ENCODE measurements at places on chromosomes 11 and 22.

GRCh38 chr11:126194121-126194543 is 17.3 kb downstream of the RPUSD4 start:
- no peak for DNase-seq

GRCh38 chr11:17696741-17697140 is 22.6 kb upstream of the MYOD1 start:
- no peak for DNase-seq

- DNase-seq, result no peak
These were observed 352 bp downstream of the C22orf23 start for GRCh38 chr22:37953062-37953436.

GRCh38 chr11:123469089-123469488 is 39.0 kb downstream of the GRAMD1B start:
- no peak for DNase-seq

- no peak for DNase-seq
These were observed 69.3 kb downstream of the ABTB2 start for GRCh38 chr11:34288492-34288891.

DNA sequence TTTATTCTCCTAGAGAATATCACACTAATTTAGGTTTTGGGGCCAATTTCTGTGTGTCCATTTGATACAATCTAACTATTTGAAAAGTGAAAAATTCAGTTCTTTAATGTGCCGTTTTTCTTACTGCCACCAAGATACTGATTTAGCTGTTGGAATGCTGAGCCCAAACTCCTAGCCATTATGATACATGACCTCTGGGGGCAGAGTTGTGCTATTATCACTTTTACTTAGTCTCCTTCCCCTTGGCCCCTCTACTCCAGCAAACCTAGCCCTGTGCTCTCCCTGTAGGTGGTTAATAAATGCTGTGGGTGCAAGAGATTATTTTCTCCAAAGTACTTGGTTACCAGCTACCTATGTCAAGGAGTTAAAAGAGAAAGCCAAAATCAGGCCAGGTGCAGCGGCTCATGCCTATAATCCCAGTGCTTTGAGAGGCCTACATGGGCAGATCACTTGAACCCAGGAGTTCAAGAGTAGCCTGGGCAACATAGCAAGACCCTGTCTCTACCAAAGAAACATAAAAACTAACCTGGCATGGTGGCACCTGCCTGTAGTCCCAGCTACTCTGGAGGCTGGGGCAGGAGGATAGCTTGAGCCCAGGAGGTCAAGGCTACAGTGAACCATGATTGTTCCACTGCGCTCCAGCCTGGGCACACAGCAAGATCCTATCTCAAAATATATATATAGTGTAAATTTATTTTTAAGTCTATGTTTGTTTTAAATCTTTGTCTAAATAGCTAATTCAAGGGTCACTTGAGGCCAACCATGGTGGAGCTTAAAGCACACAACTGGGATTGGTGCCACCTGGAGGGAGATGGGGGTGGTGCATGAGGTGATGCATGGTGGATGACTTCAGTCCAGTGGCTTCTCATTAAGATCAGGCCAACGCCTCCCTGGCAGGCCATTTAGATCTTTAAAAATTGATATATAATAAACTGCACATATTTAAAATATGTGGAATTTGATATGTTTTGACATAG is 193.2 kb upstream of the PLET1 start:
- DNase-seq, result peak; percentile 25

- DNase-seq, result no peak
These were observed 3.2 kb upstream of the C11orf91 start for GRCh38 chr11:33703788-33704187.

DNA sequence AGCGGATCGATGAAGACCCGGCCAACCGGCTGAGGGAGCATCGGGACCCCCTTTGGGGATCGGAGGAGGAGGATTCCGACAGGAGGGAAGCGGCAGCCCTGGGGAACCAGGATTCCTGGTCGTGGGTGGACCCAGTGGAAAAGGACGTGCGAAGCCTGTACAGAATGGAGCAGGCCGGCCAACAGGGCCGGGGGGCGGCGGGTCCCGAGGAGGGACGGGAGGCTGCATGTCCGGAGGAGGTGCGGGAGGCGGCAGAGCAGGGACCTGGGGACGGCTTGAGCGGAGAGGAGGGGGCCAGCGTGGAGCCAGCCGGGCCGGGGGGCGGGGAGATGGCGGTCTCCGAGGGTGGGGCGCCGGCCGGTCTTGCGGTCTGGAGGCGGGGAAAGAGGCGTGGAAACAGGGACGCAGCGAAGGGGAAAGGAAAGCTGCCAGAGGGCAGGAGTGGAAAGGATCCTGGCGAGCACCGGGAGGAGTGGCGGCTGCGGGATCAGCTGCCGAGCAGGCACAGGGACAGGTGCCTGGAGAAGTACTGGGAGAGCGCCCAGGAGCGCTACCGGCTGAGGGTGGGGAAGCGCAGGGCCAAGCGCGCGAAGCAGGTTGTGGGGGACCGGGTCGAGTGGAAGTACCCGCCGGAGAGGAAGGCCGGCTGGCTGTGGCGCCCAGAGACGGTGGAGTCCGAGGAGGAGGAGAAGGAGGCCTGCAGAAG is at the start of gene ANO5:
Gene ANO5, plus strand, starts transcription at position 444 of the 706 bp plus-strand sequence. CDS start 408 bp downstream, outside the sequence.
- peak; percentile 50 for DNase-seq

DNA sequence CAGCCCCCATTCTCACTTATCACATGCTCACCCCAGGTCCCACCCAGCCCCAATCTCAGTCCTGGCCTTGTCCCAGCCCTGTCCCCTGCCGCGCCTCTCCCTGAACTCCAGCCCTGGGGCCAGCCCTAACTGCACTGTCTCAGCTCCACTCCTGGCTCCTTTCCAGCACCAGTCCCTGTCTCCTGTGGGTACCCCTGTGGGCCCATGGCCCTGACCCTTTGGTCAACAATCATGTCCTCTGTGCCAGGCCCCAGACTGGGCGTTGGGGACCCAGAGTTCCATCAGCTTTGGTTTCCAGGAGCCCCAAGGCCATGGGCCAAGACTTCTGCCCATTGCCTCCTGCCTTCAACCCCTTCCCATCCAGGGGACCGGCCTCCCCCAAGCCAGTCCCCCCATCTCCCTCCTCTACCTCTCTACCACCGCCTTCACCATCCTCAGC is 757 bp downstream of the SPI1 start:
- DNase-seq, result no peak
